Amniotic stem cell (primary cell): ENCODE measurements at places on chromosomes 2 and 18.

GRCh38 chr18:61274416-61274960, 58.7 kb upstream of the CDH20 start:
- DNase-seq = no peak

DNA sequence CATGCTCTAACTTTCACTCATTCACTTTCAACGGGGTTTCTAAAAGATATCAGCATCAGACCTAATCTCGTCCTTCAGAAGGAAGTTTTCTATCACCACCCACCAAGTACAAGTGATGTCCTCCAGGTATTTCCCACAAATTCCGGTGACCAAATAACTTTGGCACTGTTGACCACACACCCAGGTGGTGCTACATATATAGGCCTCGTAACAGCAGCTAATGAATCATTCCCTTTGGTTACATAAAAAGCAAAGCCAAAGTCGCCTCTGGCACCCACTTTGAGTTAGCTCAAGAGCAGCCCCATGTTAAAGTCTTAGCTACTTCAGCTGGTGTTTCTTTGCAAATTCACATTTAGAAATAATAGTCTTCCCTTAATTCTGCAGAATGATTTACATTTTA, 138.2 kb upstream of the OSR1 start:
- no peak for DNase-seq

DNA sequence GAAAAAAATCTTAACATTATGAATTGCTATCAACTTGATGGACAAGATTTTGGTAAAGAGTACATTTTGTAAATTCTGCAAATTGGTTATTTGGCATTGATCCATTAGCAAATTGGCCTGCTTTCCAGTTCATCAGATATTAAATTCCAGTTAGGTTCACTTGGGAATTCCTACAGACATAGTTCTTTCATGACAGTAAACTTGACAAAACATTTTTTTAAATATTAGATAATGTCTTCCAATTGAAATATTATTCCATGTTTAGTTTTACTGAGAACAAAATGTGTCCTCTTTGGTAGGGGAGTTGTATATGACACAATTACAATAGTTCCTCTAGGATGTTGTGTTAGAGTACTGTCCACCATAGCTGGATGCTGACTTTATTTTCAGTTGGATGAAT, 141.9 kb downstream of the LCLAT1 start:
- DNase-seq = no peak

DNA sequence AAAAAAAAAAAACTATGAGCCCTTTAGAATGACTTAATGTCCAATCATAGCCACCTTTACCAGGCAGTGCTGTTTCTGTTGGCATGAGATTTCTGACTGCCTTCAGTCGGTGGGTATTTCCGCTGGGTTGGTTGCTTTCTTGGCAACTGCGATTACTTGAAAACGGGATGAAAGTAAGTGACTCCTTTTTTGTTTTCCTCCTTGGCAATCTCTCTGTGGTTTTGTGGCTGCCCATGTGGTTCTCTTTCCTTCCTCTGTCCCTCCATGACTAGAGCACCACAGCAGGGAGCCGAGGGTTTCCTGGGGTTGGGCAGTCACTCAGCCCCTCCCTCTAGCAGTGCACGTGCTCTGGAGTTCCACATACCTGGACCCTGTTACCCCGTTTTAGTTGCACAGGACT, 112.1 kb downstream of the KLHL29 start:
- no peak for DNase-seq

GRCh38 chr2:106532236-106532635, 45.1 kb downstream of the CD8B2 start:
- DNase-seq = no peak

- DNase-seq = no peak
These were observed 5.6 kb upstream of the C18orf32 start for GRCh38 chr18:49492694-49493033.

- DNase-seq = no peak
These were observed 94.8 kb downstream of the SPOPL start for GRCh38 chr2:138596403-138596802.

DNA sequence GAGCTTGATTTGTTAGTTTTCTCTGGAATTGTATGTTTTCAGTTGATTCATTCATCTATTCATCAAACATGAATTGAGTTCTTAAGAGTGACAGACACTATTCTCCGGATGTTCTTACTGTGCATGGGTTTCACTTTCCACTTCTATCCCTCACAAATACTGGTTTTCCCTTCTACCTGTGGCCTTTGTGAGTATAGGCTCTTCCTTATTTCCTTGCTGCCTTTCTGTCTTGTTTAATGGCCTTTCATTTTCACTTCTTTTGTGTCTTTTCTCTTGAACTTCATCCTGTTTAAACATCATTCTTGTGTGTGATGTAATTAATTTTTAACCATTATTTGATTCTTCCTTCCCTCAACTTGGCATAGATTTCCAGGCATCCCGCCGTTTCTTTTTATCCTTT, 90.7 kb downstream of the CRIM1 start:
- DNase-seq = no peak

DNA sequence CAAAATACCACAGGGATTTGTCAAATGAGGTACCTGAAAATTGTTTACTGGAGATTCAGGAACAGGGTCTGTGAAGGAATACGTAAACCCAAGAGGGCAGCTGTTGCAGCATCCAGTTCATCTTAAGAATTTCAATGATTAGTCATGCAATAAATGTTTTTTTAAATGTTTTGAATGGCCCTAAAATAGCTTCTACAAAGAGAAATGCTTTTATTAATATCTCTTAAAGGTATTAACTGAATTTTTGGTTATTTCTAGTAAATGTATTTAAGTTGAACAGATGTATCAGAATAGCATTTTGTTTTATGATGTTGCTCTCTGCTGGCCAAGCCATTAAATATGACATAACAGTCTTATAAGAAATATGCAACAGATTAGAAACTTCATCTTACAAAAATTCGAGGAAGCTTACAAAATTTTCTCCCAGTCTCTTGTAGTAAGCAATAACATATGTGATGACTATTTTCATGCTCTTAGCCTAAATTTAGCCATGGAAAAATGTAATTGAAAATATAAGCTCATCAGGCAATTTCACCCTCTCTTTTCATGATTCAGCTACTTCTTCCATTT, 863.9 kb downstream of the SUCLG1 start:
- peak; percentile 20 for DNase-seq

DNA sequence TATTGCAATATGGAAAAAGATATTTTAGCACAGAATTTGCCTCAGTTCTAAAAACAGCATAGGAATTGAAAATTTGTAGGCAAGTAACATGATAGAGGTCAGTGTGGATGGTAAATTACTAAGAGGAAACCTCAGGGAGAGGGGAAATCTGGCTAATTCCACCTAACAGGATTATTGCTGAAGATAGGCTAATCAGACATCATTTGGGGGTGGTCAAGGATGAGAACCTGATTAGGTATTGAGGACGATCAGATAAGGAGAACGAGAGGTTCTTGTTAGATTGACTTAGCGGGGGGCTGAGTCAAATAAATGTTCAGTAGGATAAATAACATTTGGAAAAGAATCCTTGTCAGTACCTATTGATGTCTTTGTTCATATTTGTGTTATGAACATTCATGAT, 543.2 kb upstream of the LRRTM4 start:
- DNase-seq = no peak

DNA sequence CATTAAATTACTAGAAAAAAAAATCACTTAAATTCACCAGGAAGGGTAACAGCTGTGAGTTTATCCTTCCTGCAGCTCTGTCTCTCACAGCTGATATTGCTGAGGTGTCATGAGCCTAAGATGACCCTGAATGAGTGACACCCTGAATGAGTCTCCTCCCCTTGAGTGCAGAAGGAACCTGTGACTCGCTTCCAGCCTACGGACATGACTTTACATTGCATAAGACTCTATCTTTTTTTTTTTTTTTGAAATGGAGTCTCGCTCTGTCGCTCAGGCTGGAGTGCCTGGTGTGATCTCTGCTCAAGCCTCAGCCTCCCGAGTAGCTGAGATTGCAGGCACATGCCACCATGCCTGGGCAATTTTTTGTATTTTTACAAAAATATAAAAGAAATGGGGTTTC, 14.1 kb downstream of the MRO start:
- DNase-seq = no peak

DNA sequence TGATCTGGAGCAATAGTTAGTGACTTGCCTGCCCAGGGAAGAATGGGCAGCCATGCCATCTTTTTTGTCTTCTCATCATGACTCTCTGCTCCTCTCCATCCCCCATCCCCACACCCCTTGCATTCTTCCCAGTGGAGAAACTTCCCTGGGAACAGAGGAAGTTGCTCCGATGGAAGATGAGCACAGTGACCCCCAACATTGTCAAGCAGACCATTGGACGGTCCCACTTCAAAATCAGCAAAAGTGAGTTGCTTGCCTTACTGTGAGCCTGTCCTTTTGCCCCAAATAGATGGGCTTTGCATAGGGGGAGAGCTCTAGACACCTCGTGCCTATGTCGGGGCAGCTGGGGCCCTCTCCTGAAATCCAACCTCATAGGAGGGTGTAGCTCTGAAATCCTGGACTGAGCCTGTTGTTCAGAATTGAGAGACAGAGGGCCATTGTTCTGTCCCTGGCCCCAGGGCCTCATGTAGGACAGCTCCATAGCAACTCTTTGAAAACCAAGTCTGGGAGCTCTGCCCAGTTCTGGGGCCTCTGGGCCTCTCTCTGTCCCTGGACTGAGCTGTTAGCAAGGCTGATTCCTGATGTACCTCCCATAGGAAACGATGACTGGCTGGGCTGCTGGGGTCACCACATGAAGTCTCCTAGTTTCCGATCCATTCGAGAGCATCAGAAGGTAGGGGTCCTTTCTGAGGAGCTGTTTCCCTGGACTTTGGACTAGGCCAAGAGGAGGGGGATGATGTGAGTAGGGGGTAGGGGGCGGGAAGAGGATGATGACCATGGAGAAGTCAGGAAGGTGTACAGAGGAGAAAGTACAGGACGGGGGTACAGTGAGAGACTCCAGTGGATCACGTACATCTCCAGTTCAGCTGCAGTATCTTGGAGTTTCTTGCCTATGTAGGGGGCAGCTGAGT, 35.2 kb downstream of the TTLL4 start:
- DNase-seq = no peak

DNA sequence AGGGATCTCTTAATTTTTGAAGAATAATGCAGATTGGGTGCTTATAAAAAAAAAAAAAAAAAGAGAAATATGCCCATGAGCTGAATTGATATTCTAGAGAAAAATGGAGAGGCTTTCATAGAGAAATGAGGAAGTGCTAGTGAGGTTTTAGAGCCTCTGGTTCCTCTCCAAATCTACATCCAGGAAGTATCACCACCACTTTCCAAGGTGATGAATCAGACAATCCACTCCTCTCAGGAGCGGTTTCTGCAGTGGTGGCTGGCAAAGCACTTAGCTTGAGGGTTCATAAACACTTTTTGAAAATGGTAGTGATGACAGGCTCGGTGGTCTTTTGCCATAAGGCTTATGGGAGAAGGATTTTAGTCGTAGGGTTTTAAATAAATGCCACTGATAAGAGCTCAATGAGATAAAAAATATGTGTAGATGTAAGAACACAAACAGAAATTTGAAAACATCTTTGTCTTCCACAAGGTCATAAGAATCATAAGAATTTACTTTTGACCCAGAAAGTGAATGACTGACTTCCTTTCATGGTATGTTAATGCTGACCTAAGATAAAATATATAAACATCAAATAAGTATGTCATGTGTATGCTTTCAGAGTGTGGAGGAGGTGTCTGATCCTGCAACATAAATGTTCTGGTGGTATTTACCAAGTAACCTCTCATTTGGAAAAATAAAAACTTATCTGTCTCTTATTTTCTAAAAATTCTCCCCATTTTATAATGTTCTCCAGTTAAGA, 42.1 kb upstream of the DSG1 start:
- no peak for DNase-seq

DNA sequence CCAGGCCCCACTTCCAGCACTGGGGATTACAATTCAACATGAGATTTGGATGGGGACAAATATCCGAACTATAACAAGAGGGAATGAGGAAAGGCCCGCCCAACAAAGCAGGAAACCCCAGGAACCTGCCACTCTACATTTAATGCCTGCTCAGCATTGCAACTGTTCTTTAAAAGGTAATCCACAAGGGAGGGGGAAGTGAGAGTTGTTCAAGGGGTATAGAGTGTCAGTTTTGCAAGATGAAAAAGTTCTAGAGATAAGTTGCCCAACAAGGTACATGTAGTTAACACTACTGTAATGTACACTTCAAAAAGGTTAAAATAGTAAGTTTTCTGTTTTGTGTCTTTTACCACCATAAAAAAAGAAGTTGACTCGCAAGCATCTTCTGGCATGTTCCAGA, 137.6 kb downstream of the MBD2 start:
- DNase-seq = no peak

GRCh38 chr2:85772841-85773491, 19.2 kb downstream of the ATOH8 start:
- no peak for DNase-seq

DNA sequence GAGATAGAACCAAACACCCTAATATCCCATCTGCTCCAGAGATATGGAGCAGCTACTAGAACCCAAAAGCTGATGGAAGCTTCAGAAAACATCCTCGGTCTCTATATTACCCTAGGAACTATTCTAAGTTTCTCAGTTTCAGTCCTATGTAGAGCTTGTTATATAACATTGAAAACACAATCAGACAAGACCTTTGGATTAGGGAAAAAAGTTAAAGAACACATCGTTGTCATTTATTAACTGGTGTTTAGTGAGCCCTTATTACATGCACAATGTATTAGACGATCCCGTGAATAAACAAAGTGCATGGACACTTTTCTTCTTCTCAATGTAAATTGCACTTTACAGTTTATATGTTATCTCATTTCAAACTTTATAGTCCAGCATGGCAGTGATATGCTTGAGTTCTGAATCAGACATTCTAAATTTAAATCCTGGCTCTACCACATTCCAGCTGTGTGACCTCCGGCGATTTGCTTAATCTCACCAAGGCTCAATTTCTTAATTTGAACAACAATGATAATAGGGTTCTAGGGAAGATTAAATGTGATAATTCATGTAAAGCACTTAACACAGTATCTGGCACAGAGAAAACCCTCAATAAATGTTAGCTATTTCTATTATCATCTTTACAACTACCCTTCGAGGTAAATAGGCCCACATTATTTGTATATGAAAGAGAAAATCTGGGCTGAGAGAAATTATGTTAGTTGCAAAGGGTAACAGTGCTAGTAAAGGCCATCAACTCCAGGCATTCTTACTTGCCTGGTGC, 83.6 kb upstream of the PIK3C3 start:
- no peak for DNase-seq

GRCh38 chr18:8478968-8479370, 130.3 kb upstream of the RAB12 start:
- DNase-seq = no peak

GRCh38 chr2:232588680-232589585, 38.4 kb downstream of the EIF4E2 start:
- DNase-seq = peak; percentile 44

- no peak for DNase-seq
These were observed 98.8 kb downstream of the CTAGE1 start for GRCh38 chr18:22318745-22319407.
